CD4-positive, alpha-beta T cell treated with Interleukin-12 subunit alpha and Interleukin-12 subunit beta, for 1 hour (primary cell): ENCODE measurements at places on chromosomes 6 and 20.

- DNase-seq = no peak
Measured at GRCh38 chr6:125839471-125839870, 48.7 kb downstream of the NCOA7 start.

- DNase-seq = peak; percentile 89
Measured at GRCh38 chr6:25056130-25056529, 120.4 kb upstream of the RIPOR2 start.

GRCh38 chr6:25062070-25062811 is 126.5 kb upstream of the RIPOR2 start:
- no peak for DNase-seq

GRCh38 chr20:10675450-10675848 is 1.6 kb upstream of the JAG1 start:
- DNase-seq = no peak

GRCh38 chr20:6726761-6727160 is 40.7 kb upstream of the BMP2 start:
- no peak for DNase-seq

DNA sequence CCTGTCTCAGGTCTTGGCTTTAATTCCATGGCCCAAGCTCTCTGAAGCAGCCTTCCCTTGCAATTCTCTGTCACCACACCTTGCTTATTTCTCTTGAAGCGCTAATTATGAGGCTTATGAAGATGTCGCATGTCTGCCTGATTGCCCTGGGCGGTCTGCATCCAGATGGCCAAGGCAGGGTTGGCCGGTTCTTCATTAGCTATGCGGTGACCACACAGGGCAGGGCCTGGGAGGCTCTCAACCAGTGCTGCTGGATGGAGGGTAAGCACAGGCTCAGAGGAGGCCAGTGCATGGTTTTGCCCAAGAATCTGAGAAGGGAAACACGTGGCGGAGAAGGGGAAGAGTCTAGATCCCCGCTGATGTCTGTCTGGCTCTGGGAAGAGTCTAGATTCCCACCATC is 528.7 kb downstream of the CDH26 start:
- DNase-seq = no peak

GRCh38 chr6:103122766-103123601 is 1729.5 kb downstream of the GRIK2 start:
- no peak for DNase-seq

DNA sequence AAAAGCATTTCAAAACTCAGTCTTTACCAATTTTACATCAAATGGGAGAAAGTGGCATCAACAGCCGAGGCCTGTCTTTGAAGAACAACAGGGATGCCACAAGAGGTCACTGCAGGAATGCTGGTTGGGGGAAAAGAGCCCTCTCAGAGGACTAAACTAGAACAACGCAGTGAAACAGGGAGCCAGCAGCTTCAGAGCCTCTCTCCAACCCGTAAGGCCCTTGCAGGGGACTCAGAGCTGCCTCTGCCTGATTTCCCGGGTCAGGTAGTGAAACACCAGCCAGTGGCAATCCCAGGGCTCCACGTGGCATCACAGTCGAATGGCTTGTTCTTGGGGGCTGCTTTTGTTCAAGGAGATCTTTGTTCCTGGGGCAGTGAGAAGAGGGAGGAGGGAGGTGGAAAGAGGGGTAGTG is 55.0 kb upstream of the KCNK16 start:
- DNase-seq = no peak

DNA sequence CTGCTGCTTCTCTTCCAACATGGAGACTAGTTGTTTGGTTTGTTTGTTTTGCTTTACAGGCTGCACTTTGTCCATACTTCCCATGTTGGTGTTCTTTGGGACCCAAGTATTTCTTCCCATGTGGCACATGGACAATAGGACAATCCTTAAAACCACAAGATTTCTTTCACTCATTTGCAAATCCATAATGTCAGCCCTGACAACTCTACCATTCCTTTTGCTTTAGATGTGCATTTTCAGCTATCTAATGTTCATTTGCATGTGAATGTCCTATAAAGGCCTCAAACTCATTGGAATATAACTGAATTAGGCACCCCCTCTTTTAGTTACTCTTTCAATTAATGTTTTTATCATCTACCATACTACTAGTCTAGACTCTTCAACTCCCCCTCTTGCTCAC is 16.7 kb downstream of the THEMIS start:
- no peak for DNase-seq
